H9 (cell line): ENCODE measurements at places on chromosomes 3 and 15. TPM values are rescaled to one million over a fixed set of nuclear protein-coding genes. Genes with fewer than 3 reads are reported as not detected.

The ANKRD34C gene
- total RNA-seq: not detected in 2 replicates

The IL17RE gene
- 2.0 and 2.1 TPM in 2 replicates for total RNA-seq

DNA sequence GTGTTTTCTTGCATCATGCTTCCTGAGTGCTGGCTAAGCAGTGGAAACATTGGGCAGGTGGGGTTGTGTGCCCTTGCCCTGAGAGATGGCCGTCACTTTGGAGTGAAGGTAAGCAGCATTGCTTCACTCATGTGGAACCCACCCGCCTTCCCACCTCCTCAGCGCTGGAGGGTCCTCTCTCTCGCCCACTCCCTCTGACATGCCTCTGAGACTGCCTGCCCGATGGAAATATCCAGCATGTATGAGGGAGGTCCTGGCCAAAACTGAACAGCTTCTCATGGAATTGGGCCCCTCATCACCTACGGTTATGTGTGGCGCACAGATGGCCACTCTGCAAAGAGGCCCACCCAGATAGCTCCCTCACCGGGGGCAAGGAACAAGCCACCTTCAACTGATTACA is 48.6 kb downstream of the SMAD3 start:
- peaks cover 19% of the 10 kb centered on the region for H3K36me3 ChIP-seq
- H3K27ac ChIP-seq: no peak overlapping the region
- H3K27me3 ChIP-seq: no peaks in the 10 kb centered on the region

- no peak overlapping the region for H3K4me3 ChIP-seq
- DNase-seq: no peak
- no peaks in the 10 kb centered on the region for H3K4me1 ChIP-seq
- no peaks in the 10 kb centered on the region for H3K27me3 ChIP-seq
These were observed 50.0 kb downstream of the SELENOT start for GRCh38 chr3:150653110-150653561.

DNA sequence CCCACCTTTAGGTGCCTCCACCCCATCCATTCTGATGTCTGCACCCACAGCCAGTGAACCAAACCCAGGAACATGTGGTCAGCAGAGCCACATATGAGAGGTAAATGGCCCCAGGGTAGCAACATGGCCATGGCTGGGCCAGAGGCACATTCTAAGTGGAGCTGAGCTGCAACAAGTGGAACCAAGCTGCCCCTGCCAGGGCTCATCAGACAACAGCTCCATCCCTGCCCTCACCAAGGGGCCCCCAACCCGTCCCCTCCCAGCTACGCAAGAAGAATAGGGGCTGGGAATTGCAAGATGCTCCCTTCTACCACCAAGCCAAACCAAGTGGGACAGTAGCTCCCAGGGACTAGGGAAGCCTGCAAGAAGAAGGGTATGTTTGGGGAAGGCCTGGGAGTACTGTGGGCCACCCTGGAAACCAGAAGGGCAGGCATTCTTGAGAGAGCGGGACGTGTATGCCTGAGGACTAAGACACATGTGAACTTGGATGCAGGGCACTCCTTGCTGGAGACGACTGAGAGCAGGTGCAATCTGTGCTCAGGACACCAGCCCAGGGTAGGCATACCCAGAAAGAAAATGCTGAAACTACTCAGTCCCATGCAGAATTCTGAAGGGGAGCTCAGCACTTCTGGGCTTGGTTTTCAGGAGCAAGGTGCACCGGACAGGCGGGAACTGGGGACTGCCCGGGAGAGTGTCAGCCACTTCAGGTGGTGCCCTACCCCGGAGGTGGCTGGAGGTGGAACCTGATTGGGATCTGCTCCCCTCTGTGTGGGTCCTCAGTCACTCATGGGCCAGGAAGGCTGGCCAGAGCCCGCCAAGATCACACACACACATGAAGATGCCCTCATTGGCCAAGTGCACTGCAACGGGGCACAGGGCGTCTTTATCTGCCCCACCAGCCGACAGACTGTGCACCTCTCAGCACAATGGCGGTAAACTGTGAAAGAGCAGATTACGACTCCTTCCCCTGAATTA is 9.5 kb downstream of the MYL3 start:
- no peaks in the 10 kb centered on the region for H3K27me3 ChIP-seq
- no peak for DNase-seq
- H3K4me3 ChIP-seq: no peak overlapping the region
- H3K36me3 ChIP-seq: no peaks in the 10 kb centered on the region

DNA sequence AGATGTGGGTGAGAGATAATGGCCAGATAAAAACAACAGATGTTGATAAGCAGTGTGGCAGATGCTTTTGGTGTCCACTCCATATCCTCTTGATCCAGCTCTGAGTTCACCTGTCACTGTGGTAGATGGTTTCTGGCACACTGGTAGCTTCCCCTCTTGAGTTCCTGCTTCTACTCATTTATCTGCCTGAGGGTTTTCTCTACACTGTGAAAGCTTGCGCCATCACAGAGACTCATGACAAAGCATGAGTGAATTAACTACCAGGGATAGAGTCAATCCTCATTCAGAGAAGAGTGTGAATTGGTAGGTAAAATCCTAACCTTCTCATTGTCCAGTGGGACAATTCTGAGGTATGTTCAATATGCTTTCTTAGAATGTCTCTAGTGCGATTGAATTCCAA is 50.0 kb upstream of the ARHGEF26 start:
- H3K36me3 ChIP-seq: no peaks in the 10 kb centered on the region
- no peak for DNase-seq
- no peaks in the 10 kb centered on the region for H3K4me1 ChIP-seq
- H3K4me3 ChIP-seq: no peak overlapping the region

- H3K4me3 ChIP-seq: peak within 1 kb of the TSS; percentile 97
- no peaks in the 10 kb centered on the region for H3K27me3 ChIP-seq
- H3K4me1 ChIP-seq: no peaks in the 10 kb centered on the region; the same call in 1 of the 2 replicates
These were observed at the start of gene VPS18 for GRCh38 chr15:40893733-40894680. Gene VPS18 (plus strand): TSS chr15:40894450. CDS start chr15:40894769, 319 bp downstream.

DNA sequence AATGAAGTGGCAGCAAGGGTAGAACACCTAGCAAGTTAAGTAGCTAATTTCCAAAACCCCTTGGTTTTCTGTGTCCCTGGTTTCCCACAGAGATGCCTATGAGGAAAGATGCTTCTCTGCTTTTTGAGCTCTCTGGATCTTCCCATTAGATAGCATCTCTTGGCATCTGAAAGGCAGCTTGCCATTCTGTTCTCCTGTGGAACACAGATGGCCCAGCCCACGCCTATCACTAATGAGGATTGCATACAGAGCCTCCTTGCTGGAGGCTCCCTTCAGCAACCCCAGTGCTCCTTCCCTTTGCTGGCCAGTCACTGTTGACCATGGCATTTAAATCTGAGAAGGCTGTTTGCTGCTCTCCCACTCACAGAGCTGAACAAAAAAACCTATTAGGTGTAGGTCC is 34.4 kb upstream of the ETV5 start:
- no peak for DNase-seq
- H3K27me3 ChIP-seq: no peaks in the 10 kb centered on the region
- H3K27ac ChIP-seq: no peak overlapping the region
- H3K4me3 ChIP-seq: no peak overlapping the region
- no peaks in the 10 kb centered on the region for H3K4me1 ChIP-seq

- H3K27ac ChIP-seq: peak overlapping the region; percentile 71
- DNase-seq: no peak
- no peaks in the 10 kb centered on the region for H3K27me3 ChIP-seq
- H3K36me3 ChIP-seq: no peaks in the 10 kb centered on the region
- peaks cover 1% of the 10 kb centered on the region; the same call in 1 of the 2 replicates for H3K4me1 ChIP-seq
- peak overlapping the region; percentile 34 for H3K4me3 ChIP-seq
These were observed 9.2 kb downstream of the CADM2 start for GRCh38 chr3:84967767-84968581.

DNA sequence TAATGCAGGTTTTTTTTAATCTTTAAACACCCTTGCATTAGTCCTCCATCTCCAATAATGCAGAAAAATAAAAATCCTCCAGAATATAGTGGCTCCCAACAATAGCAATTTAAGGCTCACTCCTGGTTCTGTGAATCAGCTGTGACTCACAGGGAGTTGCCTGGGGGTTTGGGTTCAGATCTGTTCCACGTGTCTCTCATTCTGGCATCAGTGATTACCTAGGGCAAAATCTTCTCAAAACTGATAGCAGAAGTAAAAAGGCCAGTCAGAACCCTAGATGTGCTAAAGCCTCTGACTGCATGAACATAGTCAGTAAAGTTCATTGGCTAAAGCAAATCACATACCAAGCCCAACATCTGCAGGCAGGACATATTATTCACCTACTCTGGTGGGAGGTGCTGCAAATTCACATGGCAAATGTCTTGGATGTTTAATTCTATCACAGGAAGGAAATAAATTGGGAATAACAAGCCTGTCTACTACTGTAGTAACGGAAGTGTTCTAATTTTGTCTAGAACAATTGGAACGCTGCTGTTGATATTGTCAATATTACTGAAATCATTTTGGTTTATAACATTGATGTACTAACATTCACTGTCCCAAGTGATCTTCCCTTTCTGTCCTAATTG is 364.1 kb upstream of the CNTN4 start:
- no peaks in the 10 kb centered on the region for H3K27me3 ChIP-seq
- H3K4me1 ChIP-seq: no peaks in the 10 kb centered on the region
- H3K27ac ChIP-seq: no peak overlapping the region

GRCh38 chr3:130424837-130425236 is 79.4 kb downstream of the COL6A5 start:
- no peaks in the 10 kb centered on the region for H3K36me3 ChIP-seq
- DNase-seq: no peak
- no peaks in the 10 kb centered on the region for H3K27me3 ChIP-seq
- H3K4me3 ChIP-seq: no peak overlapping the region
- no peaks in the 10 kb centered on the region for H3K4me1 ChIP-seq
- H3K27ac ChIP-seq: no peak overlapping the region

- no peaks in the 10 kb centered on the region for H3K4me1 ChIP-seq
- H3K27me3 ChIP-seq: peaks cover 26% of the 10 kb centered on the region
- H3K36me3 ChIP-seq: no peaks in the 10 kb centered on the region
- no peak overlapping the region for H3K4me3 ChIP-seq
- no peak for DNase-seq
These were observed 3.2 kb upstream of the SLC6A20 start for GRCh38 chr3:45799586-45799985.
